Stimulated activated CD4-positive, alpha-beta T cell treated with anti-CD3 and anti-CD28 coated beads, Interleukin-1b, Interleukin-23, amount 100 ng/mL, for 1 hour (primary cell): ENCODE measurements at places on chromosomes 7 and 10.

GRCh38 chr7:23016345-23017253, 2.7 kb upstream of the HYCC1 start:
- no peak for DNase-seq

GRCh38 chr10:110972231-110973134, 53.1 kb downstream of the SHOC2 start:
- no peak for DNase-seq

GRCh38 chr7:134004829-134005505, 122.2 kb upstream of the LRGUK start:
- DNase-seq: no peak

DNA sequence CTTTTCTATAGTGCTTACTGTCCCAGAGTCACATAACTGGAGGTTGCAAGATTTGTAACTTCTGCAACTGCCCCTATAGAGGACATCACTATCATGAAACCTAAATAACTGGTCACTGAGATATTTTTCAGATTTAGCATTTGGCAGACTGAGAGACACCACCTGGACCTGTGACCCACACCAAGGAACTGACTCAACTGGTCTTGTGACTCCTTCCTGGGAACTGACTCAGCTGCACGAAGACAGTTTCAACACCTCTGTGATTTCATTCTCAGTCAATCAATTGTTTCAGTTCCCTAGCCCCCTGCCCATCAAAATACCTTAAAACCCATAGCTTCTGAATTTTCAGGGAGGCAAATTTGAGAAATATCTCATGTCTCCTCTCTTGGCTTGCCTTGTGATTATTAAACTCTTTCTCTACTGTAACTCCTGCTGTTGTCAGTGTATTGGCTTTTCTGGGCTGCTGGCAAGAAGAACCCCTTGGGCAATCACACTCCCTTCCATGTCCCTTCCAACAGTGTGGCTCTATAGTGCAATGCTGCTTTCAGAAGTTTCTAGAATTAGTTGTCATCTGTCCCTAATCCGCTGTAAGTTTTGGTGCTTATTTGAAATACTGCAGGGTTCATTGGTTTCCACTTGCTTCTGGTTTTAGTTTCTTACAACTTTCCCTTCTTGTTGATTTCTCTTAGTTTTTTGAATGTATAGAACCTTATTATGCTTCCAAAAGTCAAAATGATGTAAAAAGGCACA, 127.8 kb upstream of the ADCY1 start:
- no peak for DNase-seq

DNA sequence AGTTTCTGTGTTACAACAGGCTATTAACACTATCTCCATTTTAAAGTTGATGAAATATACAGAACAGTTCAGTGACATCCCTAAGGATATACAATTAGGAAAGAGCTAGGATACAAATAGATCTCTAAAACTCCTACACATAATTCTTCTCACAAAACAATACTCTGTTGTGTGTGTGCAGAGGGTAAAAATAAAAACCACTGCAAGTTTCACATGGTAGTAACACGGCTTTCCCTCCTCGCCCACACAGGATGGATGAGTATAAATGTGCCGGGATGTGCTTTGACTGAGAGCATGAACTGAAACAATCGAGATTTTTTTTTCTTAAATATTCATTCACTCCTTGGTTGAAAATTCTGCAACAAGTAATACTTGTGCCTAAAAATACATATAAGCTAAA, 131.5 kb upstream of the C1QL3 start:
- DNase-seq: no peak

DNA sequence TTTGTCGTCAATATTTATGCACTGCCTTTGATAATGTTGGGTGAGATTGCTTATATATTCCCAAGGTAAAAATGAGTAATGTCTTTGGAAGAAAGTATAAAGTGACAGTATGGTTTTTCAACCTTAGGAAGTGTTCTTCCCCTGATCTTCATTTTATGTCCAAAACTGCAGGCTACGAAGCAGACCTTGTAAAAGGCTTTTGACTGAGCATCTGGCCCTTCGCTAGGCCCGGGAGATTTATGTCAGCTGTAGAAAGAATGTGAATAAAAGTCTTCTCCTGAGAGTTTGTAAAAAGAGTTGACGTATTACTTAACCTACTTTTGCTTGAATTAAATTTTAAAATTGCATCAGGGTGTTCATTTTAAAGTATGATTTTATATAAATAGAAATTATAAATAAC, 116.8 kb downstream of the CPED1 start:
- DNase-seq: no peak

DNA sequence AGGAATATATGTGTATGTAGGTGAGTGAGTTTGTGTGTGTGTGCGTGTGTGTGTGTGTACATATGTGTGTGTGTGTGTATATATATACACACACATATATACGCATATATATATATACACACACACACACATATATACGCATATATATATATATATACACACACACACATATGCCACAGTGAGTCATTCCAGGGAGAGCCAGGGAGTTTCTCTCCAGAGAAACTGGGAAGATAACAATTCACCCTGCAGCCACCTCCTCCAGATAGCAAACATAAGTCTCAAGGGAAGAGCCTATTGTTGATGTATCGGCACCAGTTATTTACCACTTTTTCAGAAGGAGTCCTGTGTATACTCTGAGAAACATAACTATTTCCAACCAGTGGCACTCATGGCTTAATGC, 102.3 kb upstream of the STK17A start:
- DNase-seq: no peak

- no peak for DNase-seq
Measured at GRCh38 chr7:102917436-102918353, 4.9 kb downstream of the LRRC17 start.

DNA sequence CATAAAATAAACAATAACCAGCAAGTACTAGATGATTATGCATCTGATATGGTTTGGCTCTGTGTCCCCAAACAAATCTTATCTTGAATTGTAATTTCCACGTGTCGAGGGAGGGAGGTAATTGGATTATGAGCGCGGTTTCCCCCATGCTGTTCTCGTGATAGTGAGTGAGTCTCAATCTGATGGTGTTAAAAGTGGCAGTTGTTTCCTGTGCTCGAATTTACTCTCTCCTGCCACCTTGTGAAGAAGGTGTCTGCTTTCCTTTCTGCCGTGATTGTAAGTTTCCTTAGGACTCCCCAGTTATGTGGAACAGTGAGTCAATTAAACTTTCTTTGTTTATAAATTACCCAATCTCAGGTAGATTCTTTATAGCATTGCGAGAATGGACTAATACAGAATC, 15.1 kb downstream of the CNTNAP2 start:
- DNase-seq: no peak

GRCh38 chr10:48400129-48400849, 93.8 kb downstream of the MAPK8 start:
- DNase-seq: no peak

DNA sequence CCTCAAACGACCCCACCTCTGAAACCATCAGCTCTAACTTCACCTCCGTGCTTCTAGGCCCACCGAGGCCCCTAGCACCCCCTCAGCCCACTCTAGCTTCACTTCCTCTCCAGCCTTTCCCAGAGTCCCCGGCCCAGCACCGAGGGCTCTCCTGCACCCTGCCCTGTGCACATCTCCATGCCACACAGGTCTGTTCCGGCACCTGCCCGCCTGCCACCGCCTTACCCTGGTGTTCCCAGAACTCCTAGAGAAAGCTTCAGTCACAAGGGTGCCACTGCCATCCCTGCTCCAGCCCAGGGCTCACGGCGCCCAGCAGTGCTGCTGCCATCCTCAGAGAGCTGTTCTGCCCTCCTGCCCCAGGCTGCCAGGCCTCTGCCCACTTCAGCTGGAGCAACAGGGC, 61.3 kb upstream of the INSIG1 start:
- no peak for DNase-seq

DNA sequence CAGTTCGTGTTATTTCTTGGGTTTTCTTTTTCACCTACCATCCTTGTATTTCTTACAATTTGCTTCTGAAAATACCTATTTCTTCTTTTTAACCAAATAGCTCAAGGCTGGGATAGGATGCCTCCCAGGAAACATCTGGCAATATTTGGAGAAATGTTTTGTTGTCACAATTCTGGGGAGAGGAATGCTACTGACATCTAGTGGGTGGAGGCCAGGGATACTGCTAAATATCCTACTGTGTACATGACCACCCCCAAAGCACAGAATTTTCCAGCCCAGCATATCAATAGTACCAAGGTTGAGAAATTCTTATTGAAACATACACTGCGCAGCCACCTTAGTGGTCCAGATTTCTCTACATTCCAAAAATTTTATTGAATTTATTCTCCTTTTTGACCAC, 55.5 kb downstream of the CNTNAP2 start:
- no peak for DNase-seq

DNA sequence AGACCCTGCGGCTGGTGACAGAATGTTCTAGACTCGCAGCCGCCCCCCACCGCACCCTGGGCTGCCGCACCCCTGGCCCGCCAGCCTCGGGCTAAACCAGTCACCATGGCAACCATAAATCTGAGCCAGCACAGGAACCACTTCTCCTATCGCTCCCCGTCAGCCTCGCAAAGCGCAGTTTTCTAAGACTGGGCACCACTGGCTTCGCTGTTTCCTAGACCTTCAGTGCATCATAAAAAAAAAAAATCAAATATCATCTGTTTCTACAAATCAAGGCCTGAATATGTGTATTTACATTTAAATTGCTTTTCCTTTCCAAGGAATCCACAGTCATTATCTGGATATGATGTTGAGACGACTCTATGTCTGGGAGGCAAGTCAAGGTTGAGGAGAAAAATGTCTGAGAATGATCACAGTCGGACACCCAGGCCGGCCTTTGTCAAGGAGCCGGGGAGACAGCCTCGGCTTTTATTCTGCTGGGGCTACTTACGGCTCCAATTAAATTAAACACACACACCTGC, 99.9 kb downstream of the PTPRN2 start:
- DNase-seq: no peak

- DNase-seq: no peak
Measured at GRCh38 chr7:123580406-123581161, 21.0 kb upstream of the ASB15 start.

GRCh38 chr7:86091369-86091768, 552.3 kb upstream of the GRM3 start:
- DNase-seq: no peak

DNA sequence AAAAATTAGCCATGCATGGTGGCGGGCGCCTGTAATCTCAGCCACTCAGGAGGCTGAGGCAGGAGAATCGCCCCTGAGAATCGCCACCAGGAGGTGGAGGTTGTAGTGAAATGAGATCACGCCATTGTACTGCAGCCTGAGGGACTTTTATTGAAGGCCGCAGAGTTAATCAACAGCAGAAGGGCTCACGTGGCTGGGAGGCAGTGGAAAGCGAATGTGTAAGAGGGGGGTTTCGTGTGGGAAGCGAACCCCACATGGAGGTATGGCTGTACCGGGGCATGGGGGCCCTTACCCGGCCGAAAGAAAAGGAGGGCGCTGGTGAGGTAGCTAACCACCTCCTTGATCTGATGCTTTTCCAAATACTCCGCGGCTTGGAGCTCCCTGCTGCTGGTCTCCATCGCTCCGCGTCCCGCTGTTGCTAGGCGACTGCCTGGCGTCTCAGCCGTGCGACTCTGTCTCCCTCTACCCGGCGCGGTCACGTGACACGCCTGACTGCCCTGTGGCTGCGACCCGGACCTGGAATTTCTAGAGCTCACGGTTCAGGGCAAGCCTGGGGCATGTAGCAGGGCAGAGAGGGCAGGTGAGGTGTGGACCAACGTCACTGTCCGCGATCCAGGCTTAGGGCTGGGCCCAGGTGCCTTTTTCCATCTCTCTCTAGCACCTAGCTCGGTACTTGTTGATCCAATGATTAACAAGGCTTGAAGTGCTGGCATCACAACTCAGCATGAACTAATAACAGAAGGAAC, at the start of gene EFCAB10:
TSS of gene EFCAB10 (minus strand) at position 428 of the 746 bp plus-strand sequence. CDS start at position 398, 30 bp downstream.
- DNase-seq: no peak

DNA sequence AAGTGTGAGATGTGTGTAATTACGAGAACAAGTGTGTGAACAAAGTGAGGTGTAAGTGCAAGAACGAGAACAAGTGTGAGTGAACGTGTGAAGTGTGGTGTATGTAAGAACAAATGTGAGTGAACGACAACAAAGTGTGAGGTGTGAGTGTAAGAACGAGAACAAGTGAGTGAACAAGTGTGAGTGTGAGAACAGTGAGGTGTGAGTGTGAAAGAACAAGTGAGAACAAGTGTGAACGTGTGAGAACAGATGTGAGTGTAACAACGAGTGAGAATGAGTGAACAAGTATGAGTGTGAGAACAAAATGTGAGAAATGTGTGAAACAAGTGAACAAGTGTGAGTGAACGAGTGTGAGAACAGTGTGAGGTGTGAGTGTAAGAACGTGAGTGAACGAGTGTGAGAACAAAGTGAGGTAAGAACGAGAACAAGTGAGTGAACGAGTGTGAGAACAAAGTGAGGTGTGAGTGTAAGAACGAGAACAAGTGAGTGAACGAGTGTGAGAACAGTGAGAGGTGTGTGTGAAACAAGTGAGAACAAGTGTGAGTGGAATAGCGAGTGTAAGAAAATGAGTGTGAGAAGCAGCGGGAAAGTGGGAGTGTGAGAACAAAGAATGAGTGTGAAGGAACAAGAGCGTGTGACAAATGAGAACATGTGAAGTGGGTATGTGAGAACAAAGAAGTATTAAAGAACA, 47.2 kb downstream of the ESYT2 start:
- no peak for DNase-seq
